Upper lobe of left lung (tissue), 6 donors: ENCODE measurements at places on chromosomes 1 and 21. TPM values are rescaled to one million over a fixed set of nuclear protein-coding genes. Genes with fewer than 3 reads are reported as not detected.
A peak's percentile ranks its signal among the peaks of the same experiment; 100 is the strongest.

Gene CASQ1
- 0.17 TPM for total RNA-seq

Gene ENAH
- 70.3 TPM for total RNA-seq

DNA sequence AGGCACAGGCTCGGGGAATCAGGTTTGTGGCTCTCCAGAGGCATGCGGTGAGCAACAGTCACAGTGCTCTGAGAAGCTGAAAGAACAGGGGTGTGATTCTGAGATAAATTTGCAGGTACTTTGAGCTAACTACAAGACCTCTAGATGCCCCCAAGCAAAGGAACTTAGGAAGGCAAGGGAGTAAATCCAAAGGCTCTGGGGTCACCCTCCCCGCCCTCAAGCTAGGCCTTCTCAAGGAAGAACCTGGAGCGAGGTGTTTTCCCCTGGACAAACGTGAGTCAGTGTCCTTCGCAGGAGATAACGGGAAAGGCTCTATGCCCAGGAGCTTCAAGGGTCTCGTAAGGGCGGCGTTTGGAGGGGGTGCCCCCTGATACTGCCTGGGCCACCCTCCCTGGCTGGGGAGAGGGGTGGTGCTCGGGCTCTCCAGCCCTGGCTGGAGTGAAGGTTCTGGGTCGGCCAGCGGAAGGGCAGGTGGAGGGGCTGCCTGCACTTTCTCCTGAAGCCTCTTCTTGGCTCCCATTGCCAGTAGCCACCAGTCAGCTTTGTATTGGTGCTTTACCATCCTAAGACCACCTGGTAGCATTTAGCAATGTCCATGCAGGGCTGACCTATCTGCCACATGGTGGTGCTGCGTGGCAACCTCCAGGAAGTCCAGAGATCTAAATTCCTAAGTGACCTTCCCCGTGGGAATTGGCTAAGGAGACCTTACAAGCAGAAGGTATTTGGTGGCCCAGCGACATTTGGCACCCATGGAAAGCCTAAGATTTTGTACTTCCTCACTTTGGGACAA is 44.0 kb downstream of the GPR161 start:
- H3K36me3 ChIP-seq, result peaks cover 12% of the 10 kb centered on the region
- H3K27ac ChIP-seq, result no peak overlapping the region
- H3K4me3 ChIP-seq, result no peak overlapping the region
- H3K4me1 ChIP-seq, result no peaks in the 10 kb centered on the region

DNA sequence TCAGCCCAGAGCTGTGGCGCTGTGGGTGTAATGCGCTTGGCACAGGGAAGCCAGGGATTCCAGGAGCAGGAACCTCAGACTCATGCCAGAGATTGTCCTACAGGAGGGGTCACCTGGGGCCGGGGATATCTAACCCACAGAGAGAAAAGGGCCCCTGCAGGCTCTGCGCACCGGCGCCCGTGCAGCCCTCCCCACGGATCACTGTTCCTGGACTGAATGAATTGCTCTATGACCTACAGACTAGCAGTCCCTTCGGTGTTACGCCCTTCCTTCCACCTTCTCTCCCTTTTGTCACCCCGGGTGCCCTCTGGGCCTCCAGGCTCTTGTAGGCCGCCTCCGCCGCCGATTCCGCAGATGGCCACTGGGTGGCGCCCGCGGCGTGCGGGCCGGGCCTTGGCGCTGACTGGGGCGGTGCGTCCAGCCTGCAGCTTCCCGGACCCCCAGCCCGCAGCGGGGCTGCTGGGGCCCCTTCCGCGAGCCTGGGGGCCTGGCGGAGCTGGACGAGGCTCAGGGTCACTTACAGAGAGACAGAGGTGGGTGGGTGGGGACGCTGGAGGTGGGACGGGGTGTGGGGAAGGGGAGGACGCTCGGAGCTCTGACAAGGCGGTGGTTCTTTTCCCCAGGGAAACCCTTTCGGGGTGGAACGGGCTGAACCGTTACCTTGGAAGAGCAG is 101.3 kb downstream of the IER5 start:
- peaks cover 6% of the 10 kb centered on the region for H3K4me1 ChIP-seq
- H3K4me3 ChIP-seq, result peak overlapping the region; percentile 32
- no peaks in the 10 kb centered on the region for H3K27me3 ChIP-seq

GRCh38 chr1:45820173-45820572 is 16.8 kb downstream of the MAST2 start:
- H3K4me1 ChIP-seq, result no peaks in the 10 kb centered on the region
- no peaks in the 10 kb centered on the region for H3K27me3 ChIP-seq
- DNase-seq, result no peak

GRCh38 chr1:114559356-114559755 is 22.1 kb downstream of the BCAS2 start:
- no peaks in the 10 kb centered on the region for H3K36me3 ChIP-seq
- no peak for DNase-seq
- no peaks in the 10 kb centered on the region for H3K27me3 ChIP-seq
